ENCODE measurements at places on chromosomes 1 and 21.

DNA sequence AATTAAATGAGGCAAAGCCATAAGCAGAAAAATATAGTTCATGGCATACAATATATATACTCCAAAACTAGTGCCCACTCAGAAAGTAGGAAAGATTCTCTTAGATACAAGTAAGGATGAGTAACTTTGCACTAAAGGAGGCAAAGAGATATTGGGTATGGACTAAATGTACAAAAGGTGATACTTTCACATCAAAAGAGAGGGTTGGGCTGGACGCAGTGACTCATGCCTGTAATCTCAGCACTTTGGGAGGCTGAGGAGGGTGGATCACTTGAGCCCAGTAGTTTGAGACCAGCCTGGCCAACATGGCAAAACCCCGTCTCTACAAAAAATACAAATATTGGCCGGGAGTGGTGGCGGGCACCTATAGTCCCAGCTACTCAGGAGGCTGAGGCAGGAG, 6.7 kb downstream of the KYAT3 start:
- no peak overlapping the region for H3K27ac ChIP-seq
- DNase-seq: no peak
- no peak overlapping the region for H3K4me3 ChIP-seq
- H3K36me3 ChIP-seq: peaks cover 20% of the 10 kb centered on the region

- no peak overlapping the region for H3K27ac ChIP-seq
- H3K4me1 ChIP-seq: no peaks in the 10 kb centered on the region
- no peaks in the 10 kb centered on the region for H3K36me3 ChIP-seq
- no peak for DNase-seq
- H3K27me3 ChIP-seq: no peaks in the 10 kb centered on the region
These were observed 93.1 kb downstream of the MRPS6 start for GRCh38 chr21:34166468-34166867.

GRCh38 chr1:109185357-109185756, 28.4 kb upstream of the SARS1 start:
- no peak for DNase-seq
- H3K4me3 ChIP-seq: no peak overlapping the region

- H3K4me1 ChIP-seq: no peaks in the 10 kb centered on the region
- no peaks in the 10 kb centered on the region for H3K36me3 ChIP-seq
- no peak overlapping the region for H3K27ac ChIP-seq
- no peak for DNase-seq
- H3K27me3 ChIP-seq: no peaks in the 10 kb centered on the region
These were observed 215.1 kb downstream of the ATG4C start for GRCh38 chr1:62998845-62999649.

DNA sequence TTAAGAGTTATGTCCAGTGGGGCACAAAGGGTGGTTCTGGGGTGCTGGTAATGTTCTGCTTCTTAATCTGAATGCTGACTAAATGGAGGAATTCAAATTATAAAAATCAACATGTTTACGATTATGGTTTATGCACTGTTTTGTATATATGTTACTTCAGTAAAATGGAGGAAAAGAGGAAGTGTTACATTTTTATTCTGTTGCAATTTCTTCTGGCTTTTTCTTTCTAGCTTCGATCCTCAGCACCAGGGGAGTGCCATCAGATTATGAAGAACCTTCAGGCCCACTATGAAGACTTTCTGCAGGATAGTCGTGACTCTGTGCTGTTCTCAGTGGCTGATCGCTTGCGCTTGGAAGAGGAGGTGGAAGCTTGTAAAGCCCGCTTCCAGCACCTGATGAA, 105.5 kb downstream of the MACF1 start:
- no peak for DNase-seq
- H3K4me1 ChIP-seq: no peaks in the 10 kb centered on the region
- H3K36me3 ChIP-seq: peaks cover 85% of the 10 kb centered on the region
- H3K27ac ChIP-seq: no peak overlapping the region

DNA sequence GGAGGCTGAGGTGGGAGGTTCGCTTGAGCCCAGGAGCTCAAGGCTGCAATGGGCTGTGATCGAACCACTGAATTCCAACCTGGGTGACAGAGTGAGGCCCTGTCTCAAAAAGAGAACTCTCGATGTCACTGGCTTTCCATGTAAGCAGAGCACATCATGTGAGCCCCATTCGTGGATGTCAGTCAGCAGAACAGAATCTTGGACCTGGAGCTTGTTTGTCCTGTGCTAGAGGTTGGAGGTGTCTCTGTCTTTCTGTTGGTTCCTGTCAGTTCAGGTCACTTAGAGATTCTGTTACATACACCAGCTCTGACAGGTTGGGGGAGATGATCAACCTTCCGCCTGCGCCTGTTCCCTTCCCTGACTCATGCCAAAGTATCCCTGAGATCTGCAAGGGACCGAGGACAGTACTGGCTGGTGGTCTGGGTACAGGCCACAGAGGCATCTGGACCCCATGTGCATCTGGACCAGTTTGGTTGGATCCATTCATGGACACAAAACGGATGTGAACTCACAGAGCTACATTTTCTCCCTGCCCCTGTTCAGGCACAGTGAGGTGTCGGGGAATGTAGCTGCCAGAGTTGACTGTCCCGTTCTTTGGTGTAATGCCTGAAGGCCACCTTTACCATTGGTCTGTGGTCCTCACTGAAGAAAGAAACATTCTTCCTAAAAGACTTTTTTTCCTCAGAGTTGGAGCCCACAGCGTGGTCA, 10.0 kb downstream of the ARF1 start:
- no peak overlapping the region for H3K27ac ChIP-seq
- H3K36me3 ChIP-seq: peaks cover 65% of the 10 kb centered on the region
- peaks cover 88% of the 10 kb centered on the region for H3K4me1 ChIP-seq
- H3K27me3 ChIP-seq: no peaks in the 10 kb centered on the region

- no peaks in the 10 kb centered on the region for H3K36me3 ChIP-seq
- H3K4me3 ChIP-seq: no peak overlapping the region
- H3K4me1 ChIP-seq: no peaks in the 10 kb centered on the region
- no peak for DNase-seq
- H3K27ac ChIP-seq: no peak overlapping the region
These were observed 137.4 kb downstream of the FAM78B start for GRCh38 chr1:166029196-166029945.

- no peaks in the 10 kb centered on the region for H3K27me3 ChIP-seq
- no peaks in the 10 kb centered on the region for H3K4me1 ChIP-seq
- H3K4me3 ChIP-seq: no peak overlapping the region
- DNase-seq: no peak
- H3K36me3 ChIP-seq: peaks cover 70% of the 10 kb centered on the region
These were observed 47.4 kb downstream of the KCNAB2 start for GRCh38 chr1:6093071-6093470.

DNA sequence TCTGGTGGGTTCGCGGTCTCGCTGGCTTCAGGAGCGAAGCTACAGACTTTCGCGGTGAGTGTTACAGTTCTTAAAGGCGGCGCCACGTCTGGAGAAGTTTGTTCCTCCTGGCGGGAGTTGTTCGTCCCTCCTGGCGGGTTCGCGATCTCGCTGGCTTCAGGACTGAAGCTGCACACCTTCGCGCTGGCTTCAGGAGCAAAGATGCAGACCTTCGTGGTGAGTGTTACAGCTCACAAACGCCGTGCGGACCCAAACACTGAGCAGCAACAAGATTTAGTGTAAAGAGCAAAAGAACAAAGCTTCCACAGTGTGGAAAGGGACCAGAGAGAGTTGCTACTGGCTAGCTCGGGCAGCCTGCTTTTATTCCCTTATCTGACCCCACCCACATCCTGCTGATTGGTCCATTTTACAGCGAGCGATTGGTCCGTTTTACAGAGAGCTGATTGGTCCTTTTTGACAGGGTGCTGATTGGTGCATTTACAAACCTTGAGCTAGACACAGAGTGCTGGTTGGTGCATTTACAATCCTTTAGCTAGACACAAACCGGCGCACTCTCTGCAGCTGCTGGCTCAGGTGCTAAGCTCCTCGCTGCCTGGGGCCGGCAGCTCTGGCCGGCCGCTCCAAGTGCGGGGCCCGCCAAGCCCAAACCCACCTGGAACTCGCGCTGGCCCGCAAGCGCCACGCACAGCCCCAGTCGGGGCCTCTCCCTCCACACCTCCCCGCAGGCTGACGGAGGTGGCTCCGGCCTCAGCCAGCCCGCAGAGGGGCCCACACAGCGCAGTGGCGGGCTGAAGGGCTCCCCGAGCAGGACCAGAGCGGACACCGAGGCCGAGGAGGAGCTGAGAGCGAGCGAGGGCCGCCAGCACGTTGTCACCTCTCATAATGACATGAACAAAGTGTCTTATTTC, 172.8 kb upstream of the KCTD3 start:
- no peaks in the 10 kb centered on the region for H3K36me3 ChIP-seq
- no peak overlapping the region for H3K27ac ChIP-seq
- no peaks in the 10 kb centered on the region for H3K27me3 ChIP-seq
- no peak for DNase-seq
- no peak overlapping the region for H3K4me3 ChIP-seq
- H3K4me1 ChIP-seq: no peaks in the 10 kb centered on the region

DNA sequence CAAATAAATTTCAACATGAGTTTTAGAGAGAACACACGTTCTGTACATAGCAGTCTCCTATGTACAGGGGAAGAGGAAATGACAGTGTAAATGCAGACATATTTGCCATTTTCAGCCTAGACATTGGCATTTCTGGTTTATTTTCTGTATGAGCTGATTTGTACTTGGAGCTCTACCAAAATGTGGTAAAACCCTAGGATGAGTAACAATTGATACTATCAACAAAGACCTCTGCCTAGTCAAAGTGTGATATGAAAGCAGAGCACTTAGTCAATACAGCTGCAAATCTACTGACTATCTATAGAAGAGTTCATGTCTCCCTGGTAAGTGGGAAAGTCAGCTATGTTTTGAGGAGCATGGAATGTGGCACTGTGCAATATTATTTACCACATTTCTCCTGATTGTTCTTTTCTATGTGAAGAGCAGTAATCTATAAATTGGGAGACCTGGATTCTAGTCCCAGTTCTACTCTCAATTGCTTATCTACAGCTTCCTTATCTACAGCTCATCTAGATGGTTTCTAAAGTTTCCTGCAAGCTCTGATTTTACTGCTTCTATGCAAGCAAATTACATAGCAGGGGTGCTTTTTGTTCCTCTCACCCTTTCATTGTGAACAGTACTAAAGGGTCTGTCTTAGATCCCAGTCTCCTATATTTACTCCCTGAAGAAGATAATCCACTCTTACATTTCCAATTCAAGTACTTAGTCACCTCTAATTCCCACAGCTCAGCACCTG, 334.2 kb downstream of the NTNG1 start:
- H3K4me3 ChIP-seq: no peak overlapping the region
- H3K36me3 ChIP-seq: no peaks in the 10 kb centered on the region
- peaks cover 3% of the 10 kb centered on the region for H3K27me3 ChIP-seq

- peaks cover 4% of the 10 kb centered on the region for H3K4me1 ChIP-seq
- H3K36me3 ChIP-seq: no peaks in the 10 kb centered on the region
- no peaks in the 10 kb centered on the region for H3K27me3 ChIP-seq
- H3K27ac ChIP-seq: no peak overlapping the region
- H3K4me3 ChIP-seq: no peak overlapping the region
These were observed 8.9 kb downstream of the CAMTA1 start for GRCh38 chr1:6794164-6794563.

Data from CD4-positive, alpha-beta T cell (primary cell).